ENCODE measurements at places on chromosomes 2 and 18. TPM values are rescaled to one million over a fixed set of nuclear protein-coding genes. Genes with fewer than 3 reads are reported as not detected.
A peak's percentile ranks its signal among the peaks of the same experiment; 100 is the strongest.

The IL37 gene
- total RNA-seq: not detected

DNA sequence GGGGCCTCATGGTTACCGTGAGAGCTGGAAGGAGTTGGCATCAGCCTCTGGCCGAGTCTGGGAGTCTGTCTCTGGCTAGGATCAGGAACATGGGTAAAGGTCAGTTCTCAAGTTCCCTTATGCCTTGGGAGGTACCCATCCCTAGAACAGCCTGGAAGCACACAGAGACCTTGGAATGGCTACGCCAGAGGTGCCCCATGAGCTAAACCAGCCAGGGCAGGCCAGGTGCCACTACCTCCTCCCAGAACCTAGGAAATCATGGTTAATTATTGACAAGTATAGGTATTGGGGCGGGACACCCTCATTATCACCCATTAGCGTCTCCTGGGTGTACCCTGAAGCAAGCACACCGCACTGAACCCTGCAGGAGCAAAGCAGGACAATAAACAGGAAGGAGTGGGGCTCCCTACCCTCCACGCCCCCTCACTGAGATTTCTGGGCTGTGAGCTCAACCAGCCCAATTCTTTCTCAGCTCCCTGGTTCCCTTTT lies 3.0 kb upstream of the ASPRV1 start:
- peak; percentile 31 for DNase-seq

GRCh38 chr2:218392459-218392858 lies 7.2 kb upstream of the CTDSP1 start:
- DNase-seq: no peak

The GREB1 gene
- total RNA-seq: 0.90 TPM

DNA sequence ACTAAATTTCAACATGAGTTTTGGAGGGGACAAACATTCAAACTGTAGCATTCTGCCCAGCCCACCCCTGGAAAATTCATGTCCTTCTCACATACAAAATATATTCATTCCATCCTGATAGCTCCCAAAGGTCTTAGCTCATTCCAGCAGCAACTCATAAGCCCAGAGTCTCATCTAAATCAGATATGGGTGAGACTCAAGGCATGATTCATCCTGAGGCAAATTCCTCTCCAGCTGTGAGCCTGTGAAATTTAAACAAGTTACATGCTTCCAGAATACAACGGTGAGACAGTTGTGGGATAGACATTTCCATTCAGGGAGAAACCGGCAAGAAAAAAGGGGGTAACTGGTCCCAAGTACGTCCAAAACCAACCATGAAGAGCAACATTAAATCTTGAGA lies 43.5 kb upstream of the FAHD2A start:
- DNase-seq: no peak

DNA sequence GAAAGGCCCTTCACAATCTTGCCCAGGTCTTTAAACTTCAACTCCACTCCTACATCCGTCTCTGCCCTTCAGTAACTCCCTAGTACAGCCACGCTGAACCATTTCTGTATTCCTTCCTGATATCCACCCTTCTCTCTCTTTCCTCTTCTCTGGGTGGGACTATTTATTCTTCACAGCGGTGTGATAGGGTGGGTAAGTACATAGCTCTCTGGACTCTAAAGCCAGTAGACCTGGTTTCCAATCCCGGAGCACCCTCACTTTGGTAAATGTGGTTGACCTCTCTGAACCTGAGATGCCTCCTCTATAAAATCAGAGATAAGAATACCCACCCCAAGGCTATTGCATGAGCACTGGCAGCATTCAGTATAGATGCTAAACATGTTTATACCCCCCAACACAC lies 86.7 kb downstream of the ATL2 start:
- DNase-seq: no peak
